Mesothelial cell of epicardium (in vitro differentiated cells): ENCODE measurements at places on chromosomes 2 and 18.

DNA sequence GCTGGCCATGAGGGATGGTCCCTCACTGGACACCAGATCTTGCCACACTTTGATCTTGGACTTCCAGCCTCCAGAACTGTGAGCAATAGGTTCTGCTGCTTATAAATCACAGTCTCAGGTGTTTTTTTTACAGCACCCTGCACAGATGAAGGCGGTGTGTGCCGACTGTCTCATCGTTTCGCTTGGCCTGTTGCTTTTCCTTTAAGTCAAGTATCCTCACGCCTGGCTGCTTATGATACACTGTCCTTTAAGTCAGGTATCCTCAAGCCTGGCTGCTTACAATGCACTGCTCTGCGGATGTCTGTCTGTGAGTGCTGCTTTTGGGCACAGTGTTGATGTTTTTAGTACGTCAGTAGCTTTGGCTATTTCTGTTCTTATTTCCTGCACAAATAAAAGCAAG lies 40.3 kb downstream of the SALL3 start:
- no peak for DNase-seq

DNA sequence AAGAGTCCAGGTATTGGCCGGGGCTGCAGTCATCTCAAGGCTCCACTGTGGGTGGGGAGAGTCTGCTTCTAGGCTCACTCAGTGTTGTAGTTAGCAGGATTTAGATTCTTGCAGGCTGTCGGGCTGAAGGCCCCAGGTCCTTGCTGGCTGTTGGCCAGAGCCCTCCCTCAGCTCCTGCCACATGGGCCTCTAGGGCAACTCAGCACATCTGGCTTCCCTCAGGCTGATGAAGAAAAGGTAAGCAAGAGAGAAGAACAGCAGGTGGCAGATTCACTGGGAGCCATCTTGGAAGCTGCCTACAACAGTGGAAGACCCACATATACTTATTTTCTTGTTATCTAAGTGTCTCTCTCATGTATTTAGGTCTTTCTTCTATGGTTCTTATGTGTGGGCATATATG lies 4.3 kb downstream of the MRPS9 start:
- DNase-seq = no peak

- no peak for DNase-seq
These were observed 583.6 kb downstream of the FBXO15 start for GRCh38 chr18:73563901-73564472.

- no peak for DNase-seq
These were observed 754.9 kb downstream of the RNF144A start for GRCh38 chr2:7672027-7672684.

DNA sequence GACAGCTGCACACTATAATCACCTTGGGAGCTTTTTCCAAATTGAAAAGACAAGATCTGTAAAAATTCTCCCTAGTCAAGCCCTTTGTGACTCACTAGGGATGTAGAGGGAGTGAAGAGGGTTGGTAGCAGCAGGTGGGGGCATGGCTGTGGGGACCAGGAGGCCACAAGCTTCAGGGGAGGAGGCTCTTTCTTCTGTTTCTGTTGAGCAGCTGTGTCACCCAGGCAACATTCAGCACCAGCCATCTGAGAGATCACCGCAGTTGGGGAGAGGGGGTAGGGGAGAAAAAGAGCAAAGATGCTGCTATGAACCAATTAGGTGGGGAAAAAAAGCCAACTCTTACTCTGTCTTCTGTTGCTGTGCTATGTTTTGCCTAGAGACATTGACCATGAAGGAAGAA lies 352.3 kb upstream of the MEIS1 start:
- no peak for DNase-seq

GRCh38 chr18:76982841-76983583 lies 149.6 kb downstream of the MBP start:
- DNase-seq = peak; percentile 70

GRCh38 chr2:99461828-99462483 lies 27.9 kb downstream of the REV1 start:
- no peak for DNase-seq

DNA sequence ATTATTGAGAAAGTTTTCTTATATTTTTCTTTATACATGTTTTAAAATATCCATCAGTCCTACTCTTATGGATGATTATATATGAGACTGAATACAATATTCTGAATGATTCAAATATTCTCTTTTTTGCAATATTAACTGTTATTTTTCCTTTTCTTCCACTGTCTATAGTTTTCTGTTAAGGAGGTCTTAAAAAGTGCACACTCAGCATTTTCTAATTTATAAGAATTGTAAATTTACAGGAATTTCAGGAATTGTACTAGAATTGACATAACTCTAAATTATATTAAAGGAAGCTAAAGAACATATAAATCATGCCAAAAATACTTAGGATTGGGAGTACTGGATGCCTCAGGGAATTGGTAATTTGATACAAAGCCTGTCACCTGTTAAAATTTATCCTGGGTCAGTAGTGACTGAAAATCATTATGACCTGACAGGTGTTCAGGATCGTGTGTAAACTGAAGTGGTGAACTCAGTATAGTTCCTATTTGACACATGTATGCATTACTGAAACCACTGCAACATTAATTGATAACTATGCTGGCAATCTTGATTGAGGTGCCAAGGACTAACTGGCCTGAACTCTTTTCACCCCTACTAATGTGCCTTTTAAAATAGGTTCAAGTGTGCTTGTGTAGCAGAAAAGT lies 30.4 kb downstream of the MSTN start:
- DNase-seq = no peak

- DNase-seq = no peak
These were observed 52.7 kb upstream of the CALCRL start for GRCh38 chr2:187500585-187501359.

DNA sequence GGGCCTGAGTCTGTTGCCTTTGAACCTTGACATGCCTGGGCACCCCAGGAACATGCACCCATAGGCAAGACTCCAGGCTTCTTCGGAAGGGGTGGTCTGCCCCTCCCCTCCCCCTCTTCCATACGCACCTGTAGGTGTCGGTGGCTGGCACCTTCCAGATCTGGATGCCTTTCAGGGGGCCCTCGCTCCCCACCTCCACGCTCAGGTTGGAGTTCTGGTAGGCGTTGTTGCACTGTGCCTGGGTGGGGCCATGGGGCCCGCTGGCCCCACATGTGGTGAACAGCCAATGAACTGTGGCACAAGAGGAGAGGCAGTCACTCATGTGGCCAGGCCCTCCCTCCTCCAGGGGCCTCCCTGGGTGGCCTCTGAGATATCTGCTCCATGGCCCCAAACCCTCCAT lies 135.8 kb downstream of the CLIP4 start:
- no peak for DNase-seq

- DNase-seq = no peak
These were observed 86.0 kb upstream of the AFF3 start for GRCh38 chr2:100228415-100228814.

- DNase-seq = no peak
These were observed 108.0 kb upstream of the SALL3 start for GRCh38 chr18:78871618-78872017.

- DNase-seq = no peak
These were observed 1133.6 kb upstream of the ZEB2 start for GRCh38 chr2:145653553-145653952.

DNA sequence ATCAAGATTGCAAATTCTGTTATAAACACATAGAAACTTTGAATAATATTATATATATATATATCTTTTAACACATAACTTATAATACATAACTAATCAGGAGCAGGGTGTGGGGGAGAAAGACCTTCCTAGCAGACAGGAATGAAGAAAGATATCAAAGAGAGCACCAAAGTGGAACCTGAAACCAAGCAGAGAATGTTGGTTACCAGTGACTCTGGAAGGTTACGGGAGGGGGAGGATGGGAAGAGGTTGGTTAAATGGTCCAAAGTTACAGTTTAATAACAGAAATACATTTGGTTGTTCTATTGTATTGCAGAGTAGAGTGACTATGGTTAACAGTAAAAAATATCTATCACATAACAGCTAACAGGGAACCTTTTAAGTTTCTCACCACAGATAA lies 366.7 kb downstream of the LRRTM4 start:
- DNase-seq = no peak

DNA sequence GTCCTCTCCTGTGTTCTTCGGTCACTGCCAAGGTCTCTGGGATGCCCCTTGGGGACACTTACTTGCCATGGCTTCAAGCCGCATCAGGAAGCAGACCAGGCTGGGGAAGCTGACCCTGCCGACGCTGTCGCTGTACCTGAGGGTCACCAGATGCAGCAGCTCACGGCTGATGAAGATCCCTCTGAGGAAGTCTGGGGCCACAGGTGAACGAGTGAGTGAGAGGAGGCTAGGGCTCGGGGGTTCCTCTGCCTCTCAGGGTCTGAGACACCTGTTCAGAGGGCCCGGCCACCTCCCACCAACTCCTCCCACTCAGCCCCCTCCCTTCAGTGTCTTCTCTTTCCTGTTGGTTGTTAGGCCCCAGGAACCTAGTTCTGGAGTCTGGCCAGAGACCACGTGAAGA lies 74.9 kb downstream of the CAPN13 start:
- DNase-seq = no peak

GRCh38 chr2:19358242-19359020 lies at the start of gene OSR1:
OSR1 (minus strand) TSS chr2:19358623; CDS start chr2:19353805, 4,818 bp downstream.
- no peak for DNase-seq

- DNase-seq = no peak
These were observed 616.8 kb upstream of the VRK2 start for GRCh38 chr2:57429831-57430230.

DNA sequence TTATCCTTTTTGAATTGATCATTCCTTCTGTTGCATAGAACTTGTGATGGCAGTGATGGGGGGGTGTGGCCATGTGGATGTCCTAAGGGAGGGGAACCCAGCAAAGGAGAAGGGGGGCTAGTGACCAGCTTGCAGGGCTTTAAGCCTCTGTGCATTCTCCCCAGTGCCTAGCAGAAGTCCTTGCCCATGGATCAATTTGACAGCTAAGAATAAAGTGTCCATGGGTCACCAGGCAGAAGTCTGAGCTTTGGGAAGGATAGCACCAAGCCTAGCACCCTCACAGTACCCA lies 39.6 kb upstream of the FAM136A start:
- no peak for DNase-seq

DNA sequence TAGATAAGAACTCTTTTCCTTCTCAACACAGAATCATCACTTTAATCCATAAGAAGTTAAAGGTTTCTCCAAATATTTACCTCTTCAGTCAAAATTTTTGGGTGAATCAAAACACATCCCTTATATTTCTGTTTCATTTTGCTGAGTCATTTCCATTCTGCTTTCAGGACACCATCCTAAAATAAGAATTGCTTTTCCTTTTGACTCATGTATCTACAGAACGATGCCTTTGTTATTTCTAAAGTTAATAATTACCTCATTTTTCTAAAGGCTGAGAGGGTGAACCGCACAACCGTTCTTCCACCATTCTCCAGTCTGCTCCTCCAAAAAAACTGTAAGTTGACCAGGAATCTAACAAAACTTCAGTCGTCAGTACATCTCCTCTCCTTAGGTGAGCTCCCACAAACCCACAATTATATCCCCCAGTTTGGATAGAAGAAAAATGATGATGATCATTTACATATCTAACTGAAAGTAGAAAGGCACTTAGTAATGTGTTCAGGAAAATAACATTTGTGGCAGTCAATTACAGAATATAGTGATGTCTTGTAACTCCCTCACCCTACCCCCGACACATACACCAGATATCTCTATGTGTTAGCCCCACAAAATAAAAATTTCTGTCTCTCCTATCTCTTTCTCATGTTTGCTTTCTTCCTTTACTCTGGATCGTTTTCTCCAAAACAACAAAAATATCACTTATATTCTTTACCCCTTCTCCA lies 162.5 kb downstream of the RAD51AP2 start:
- DNase-seq = no peak

GRCh38 chr2:6073191-6074088 lies 381.3 kb downstream of the SOX11 start:
- DNase-seq = no peak

GRCh38 chr2:166899676-166900075 lies 11.4 kb downstream of the XIRP2 start:
- no peak for DNase-seq

GRCh38 chr2:121564905-121565304 lies 34.2 kb downstream of the RNU4ATAC start:
- DNase-seq = no peak

DNA sequence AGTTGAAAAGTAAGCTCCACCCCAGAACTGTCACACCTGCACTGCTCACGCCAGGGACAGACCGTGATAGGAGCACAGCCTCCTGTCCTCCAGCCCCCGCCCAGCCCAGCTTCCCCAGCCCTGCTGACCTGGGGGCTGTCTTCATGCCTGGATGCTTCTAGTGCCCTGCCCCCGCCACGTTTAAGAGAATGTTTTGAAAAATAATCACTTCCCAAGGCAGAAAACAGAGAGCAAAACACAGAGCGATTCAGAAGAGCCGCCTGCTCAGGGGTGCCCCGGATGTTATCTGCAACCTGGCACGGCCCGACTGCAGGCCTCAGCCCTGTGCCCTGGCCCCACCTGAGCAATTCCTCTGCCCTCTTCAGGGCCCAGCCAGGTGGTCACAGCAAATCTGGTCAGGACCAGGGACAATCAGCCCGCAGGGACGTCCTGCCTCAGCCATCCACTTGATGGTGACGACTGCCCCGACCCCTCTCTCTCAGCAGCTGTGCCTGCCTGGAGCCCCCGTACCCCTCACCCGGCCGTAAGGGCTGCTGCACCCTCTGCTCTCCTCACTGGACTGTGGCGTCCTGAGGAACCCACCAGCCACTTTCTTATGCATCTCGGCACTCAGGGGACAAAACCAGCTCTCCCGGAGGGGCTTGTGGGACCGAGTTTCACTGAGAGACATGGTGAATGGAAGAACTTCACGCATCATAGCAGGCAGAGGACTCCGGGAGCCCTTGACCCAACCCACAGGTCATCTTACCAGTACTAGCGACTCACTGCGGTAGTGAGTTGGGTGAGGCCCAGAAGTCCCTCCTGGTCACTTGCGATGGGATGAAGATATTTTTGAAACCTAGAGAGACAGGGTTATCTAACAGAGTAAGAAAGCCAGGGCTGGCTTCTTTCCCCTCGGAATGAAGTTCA lies 30.2 kb downstream of the ADI1 start:
- no peak for DNase-seq

- peak; percentile 62 for DNase-seq
These were observed 23.6 kb upstream of the HES6 start for GRCh38 chr2:238263204-238264071.

DNA sequence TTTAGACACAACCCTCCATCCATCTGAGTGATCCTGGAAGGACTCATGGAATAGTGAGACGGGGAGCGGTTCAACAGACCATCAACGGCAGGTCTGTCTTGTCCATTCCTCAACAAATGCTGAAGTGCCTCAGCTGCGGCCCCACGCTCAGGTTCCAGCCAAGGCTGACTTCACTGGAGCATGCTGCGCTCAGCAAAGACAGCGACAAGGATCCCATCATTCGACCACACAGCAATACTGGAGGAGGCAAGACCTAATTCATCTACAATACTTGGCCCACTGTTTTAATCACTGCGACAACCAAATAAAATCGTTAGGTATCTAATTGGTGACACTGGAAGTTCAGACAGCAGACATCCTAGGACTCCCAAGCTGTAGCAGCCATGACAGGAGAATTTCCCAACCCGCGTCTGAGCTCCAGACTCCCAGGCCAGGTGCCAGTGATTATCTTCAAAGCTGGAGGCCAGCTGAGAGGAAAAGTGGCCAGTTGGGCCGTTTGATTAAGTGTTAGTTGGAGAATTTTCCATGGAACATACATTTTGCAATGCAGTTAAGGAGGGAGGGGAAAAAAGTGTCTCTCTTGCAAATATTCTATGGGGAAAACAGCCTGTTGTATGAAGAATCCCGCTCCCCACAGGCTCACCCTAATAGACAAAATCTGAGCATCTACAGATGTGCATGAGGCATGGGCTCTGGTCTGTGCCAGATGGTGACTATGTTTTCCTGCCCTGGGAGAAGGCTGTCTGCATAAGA lies 92.5 kb upstream of the SLC35G4 start:
- no peak for DNase-seq
